ENCODE measurements at places on chromosomes 13 and 19. TPM values are rescaled to one million over a fixed set of nuclear protein-coding genes. Genes with fewer than 3 reads are reported as not detected.

DNA sequence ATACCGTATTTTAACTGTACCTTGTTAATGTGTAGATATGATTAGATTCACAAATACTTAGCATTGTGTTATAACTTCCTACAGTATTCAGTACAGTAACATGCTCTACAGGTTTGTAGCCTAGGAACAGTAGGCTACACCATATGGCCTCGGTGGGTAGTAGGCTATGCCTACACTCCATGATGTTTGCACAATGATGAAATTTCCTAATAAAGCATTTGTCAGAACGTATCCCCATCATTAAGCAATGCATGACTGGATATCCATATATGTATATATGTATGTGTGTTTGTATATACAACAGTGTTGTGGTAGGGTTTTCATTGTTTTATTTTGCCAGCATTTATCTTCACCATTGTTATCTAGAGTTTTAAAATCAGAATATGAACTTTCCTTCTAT lies 119.4 kb downstream of the SLC7A1 start:
- DNase-seq, result no peak
- H3K27me3 ChIP-seq, result peaks cover 9% of the 10 kb centered on the region
- no peak overlapping the region for H3K27ac ChIP-seq

DNA sequence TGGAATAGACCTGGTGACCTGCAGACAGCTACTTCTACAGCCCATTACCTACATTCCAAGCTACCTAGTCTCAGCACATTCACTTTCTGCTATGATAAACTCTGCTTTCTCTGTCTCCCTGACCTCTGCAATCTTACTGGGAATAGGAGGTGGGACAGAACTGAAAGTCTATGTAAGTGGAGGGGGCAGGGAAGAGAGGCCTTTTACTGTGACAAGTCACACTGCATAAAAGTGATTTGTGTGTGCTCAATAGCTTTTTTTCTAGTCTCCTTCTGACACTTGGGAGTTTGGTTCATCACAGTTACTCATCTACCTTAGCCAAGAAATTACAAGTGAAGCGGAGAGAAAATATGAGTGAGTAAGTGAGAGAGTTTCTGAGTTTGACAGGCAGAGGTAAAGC lies 322.4 kb downstream of the OLFM4 start:
- no peaks in the 10 kb centered on the region for H3K27me3 ChIP-seq
- H3K4me3 ChIP-seq, result no peak overlapping the region
- H3K36me3 ChIP-seq, result no peaks in the 10 kb centered on the region

GRCh38 chr13:66581675-66582074 lies 648.5 kb downstream of the PCDH9 start:
- H3K4me1 ChIP-seq, result no peaks in the 10 kb centered on the region
- H3K27me3 ChIP-seq, result no peaks in the 10 kb centered on the region
- H3K27ac ChIP-seq, result no peak overlapping the region
- H3K4me3 ChIP-seq, result no peak overlapping the region
- DNase-seq, result no peak
- H3K36me3 ChIP-seq, result no peaks in the 10 kb centered on the region

GRCh38 chr13:72341904-72342303 lies 385.5 kb downstream of the MZT1 start:
- no peak overlapping the region for H3K4me3 ChIP-seq
- H3K27me3 ChIP-seq, result no peaks in the 10 kb centered on the region
- H3K27ac ChIP-seq, result no peak overlapping the region

DNA sequence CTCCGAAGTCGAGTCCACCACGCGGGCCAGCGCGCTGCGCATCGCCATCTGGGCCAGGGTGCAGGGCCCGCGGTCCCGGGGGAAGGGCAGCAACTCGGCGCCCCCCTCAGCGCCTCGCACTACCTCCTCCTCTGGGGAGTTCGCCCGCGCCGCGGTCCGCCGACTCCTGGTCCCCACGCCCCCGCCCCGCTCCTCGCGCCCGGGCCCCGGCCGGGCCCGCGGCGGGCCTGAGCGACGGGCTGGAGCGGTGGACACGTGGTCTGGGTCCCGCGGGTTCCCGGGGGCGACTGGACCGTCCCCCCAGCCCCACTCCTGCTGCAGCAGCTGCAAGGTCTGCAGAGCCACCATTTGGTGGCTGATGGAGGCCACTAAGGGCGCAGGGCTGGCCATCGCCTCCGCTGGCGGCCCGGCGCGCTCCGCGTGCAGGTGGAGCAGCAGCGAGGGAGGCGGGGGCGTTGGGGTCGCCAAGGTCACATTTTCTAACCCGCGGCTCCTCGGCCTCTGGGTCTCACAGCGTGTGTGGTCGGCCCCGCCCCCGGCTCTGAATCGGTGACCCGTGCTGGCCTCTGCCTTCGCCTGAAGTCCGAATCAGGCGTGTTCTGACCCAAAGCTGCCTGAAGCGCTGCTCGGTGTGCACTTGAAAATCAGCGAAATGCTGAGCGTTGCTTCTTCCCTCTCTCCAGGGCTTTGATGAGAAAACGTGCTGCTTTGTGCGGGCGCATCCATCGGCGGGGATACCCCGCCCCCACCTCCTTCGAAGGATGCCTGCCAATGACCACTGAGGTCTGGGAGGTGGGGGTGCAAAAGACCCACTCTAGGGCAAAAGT lies at the start of gene DLEU7:
DLEU7 (minus strand) TSS at position 436 of the 827 bp plus-strand sequence; CDS start at position 390, 46 bp downstream.
- no peak within 1 kb of the TSS for H3K27ac ChIP-seq
- no peaks in the 10 kb centered on the region for H3K36me3 ChIP-seq
- peak within 1 kb of the TSS; percentile 20 for H3K4me3 ChIP-seq
- H3K4me1 ChIP-seq, result no peaks in the 10 kb centered on the region
- DNase-seq, result peak; percentile 14

DNA sequence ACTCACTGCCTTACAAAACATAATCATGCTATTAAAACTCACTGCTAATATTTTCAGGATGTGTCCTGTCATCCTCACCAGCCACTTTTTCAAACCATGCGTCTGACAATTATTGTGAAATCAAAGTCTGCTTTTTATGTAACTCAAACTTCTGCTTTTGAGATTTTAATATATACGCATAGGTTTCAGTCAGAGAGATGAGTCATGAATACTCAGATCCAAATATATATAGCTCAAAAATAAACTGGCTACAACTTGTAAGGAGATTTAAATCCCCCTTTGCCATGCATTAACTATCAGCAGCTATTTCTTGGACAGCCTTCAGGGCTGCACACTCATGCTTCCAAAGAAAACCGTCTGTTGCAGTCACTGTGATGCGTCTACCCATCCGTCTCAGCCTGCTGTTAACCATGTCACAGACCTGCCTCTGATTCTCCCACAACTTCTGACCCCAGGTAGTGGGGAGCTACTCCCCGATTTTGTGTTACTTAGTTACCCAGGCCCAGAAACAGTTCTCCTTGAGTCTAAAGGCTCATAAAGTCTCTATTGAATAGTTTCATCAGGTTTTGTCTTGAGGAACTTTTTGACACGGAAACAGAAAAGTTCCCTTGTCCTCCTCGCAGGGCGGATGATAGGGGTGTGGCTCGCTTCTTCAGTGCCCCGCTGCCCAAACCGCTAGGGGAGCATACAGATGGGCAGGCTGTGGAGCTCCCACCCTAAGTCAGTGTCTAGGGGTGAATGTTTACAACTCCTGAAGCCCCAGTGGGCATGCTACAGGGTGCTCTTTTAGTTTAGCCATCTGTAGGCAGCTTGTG lies 33.8 kb upstream of the SGCG start:
- no peaks in the 10 kb centered on the region for H3K4me1 ChIP-seq
- no peak for DNase-seq
- no peaks in the 10 kb centered on the region for H3K36me3 ChIP-seq
- no peak overlapping the region for H3K27ac ChIP-seq
- H3K4me3 ChIP-seq, result no peak overlapping the region

- H3K27ac ChIP-seq, result no peak overlapping the region
- no peaks in the 10 kb centered on the region for H3K4me1 ChIP-seq
- H3K27me3 ChIP-seq, result no peaks in the 10 kb centered on the region
- no peaks in the 10 kb centered on the region for H3K36me3 ChIP-seq
- H3K4me3 ChIP-seq, result no peak overlapping the region
- no peak for DNase-seq
These were observed 127.3 kb upstream of the EDNRB start for GRCh38 chr13:78045916-78046315.

DNA sequence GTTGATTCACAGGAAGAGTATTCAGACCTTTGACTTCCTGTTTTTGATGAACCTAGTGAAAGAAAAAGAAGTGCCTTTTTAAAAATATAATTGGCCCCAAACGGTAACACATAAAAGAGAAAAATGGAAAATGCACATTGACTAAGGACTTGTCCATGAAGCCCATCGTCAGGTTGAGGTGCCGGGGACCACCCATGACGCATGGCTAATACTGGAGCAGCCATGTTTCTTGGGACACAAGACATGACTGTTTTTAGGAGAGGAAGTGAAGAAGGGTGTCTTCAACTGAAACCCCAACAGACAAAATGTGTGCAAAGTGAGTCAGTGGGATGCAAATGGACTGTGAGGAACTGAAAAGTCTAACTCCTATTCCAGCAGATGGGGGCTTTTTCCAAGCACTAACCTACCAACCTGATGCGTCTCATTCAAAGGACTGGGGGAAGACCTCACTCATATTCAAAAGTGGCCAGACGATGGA lies 459.4 kb downstream of the FOXO1 start:
- no peaks in the 10 kb centered on the region for H3K4me1 ChIP-seq
- H3K4me3 ChIP-seq, result no peak overlapping the region
- H3K27ac ChIP-seq, result no peak overlapping the region
- H3K27me3 ChIP-seq, result no peaks in the 10 kb centered on the region

- no peak for DNase-seq
- no peaks in the 10 kb centered on the region for H3K36me3 ChIP-seq
- no peaks in the 10 kb centered on the region for H3K4me1 ChIP-seq
- no peaks in the 10 kb centered on the region for H3K27me3 ChIP-seq
- H3K4me3 ChIP-seq, result no peak overlapping the region
- no peak overlapping the region for H3K27ac ChIP-seq
These were observed 9.2 kb upstream of the OVOL3 start for GRCh38 chr19:36101550-36102327.

- H3K27ac ChIP-seq, result peak overlapping the region; percentile 96
- H3K4me3 ChIP-seq, result no peak overlapping the region
- no peak for DNase-seq
- H3K36me3 ChIP-seq, result no peaks in the 10 kb centered on the region
These were observed 4.2 kb downstream of the SNRPA start for GRCh38 chr19:40755248-40755624.

- peak; percentile 86 for DNase-seq
- no peaks in the 10 kb centered on the region for H3K4me1 ChIP-seq
- H3K27ac ChIP-seq, result no peak overlapping the region
- no peak overlapping the region for H3K4me3 ChIP-seq
These were observed 50.7 kb upstream of the PNMA8B start for GRCh38 chr19:46546194-46546896.

The PPM1N gene
- total RNA-seq, result 0.40 TPM

The SBK3 gene
- not detected for total RNA-seq

The SPART gene
- 107 TPM for total RNA-seq

The PDE4C gene
- 0.43 TPM for total RNA-seq

The SHISA2 gene
- 1.8 TPM for total RNA-seq

The ATP12A gene
- not detected for total RNA-seq

The KLK10 gene
- total RNA-seq, result 1.8 TPM

The IL11 gene
- total RNA-seq, result 4.4 TPM
